Stimulated activated CD4-positive, alpha-beta T cell treated with anti-CD3 and anti-CD28 coated beads, Interleukin-12 subunit alpha, Interleukin-12 subunit beta, amount 100 ng/mL, for 48 hours (primary cell): ENCODE measurements at places on chromosomes 2 and 18.

DNA sequence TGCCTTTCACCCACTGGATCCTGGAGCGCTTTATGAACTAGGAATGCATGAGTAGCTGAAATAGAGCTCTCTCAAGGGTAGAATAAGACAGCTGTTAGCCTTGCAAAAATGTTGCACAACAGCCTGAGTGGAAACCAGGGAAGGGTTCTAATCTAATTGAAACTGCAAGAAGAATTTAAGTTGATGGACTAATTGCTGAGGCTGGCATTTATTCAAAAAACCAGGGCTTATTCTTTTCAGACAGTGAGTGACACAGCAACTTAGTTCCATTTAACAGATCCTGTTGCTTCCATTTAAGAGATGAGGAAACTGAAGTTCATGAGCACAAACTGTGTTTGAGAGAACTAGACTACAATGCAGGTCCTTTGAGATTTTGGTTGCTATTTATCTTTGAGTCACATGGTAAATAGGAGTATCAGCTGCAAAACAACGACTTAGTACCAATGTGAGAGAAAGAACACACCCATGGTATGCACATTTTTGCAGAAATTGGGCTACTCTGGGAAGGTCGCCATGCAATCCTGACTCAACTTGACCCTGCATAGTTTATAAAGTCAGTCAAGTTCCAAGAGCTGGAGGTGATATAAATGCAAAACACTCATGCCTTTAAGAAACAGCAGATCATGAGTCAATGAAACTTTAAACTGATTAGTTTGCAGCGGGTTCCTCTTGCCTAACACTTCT is 76.4 kb upstream of the PARD3B start:
- no peak for DNase-seq

DNA sequence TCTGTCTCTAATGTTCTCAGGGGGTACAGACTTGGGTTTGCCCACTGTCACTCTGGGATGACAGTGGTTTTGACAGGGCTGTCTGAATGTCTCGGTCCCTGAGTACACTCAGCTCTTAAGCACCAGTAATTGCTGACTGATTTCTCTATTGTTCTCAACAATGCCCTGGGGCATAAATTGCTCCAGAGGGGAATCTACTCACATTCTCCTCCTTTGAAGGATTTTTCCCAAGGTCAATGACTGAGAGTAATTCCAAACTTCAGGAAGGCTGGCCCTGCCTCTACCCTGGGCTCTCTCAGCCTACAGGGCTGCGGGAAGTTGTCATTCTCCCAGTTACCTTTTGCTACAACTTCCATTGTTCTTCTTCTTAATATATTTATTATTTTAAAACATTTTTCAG is 36.5 kb downstream of the MC2R start:
- DNase-seq: no peak

- no peak for DNase-seq
Measured at GRCh38 chr2:8172661-8173060, 509.2 kb upstream of the ID2 start.

DNA sequence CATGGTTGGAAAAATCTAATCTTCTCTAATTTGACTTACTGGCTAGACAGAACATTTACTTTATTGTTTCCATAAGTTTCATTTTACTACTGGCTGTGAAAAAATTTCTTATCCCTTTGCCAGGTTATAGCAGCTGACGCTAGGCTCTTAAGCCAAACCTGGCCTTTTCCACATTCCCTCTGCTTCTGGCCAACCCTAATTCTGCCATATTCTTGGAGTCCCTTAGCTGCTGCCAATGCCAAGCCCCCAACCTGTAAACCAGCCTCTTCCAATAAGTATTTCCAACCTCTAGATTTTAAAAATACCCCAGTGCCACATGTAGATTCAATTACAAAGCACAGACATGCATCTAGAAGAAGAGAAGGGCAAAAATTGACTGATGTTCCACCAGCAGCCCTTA is 452.3 kb upstream of the MEX3C start:
- DNase-seq: no peak

DNA sequence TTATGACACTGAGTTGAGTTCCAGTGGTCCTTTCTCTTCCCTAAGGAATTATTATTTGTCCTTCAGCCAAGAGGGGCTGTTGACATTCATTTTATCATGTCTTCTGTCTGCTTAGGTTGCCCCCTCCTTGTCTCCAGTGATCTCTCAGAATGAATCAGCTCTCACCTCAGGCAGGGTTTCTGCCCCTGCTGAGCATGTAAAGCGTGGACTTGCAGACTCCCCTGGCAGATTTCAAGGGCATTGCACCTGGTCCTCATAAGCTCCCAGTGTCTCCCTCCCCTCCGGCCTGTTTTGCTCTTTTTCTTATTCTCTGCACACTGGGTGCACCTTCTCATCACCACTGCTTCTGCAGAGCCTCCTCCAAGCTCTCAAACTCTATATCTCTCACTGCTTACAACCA is 188.4 kb downstream of the KCNS3 start:
- DNase-seq: no peak

DNA sequence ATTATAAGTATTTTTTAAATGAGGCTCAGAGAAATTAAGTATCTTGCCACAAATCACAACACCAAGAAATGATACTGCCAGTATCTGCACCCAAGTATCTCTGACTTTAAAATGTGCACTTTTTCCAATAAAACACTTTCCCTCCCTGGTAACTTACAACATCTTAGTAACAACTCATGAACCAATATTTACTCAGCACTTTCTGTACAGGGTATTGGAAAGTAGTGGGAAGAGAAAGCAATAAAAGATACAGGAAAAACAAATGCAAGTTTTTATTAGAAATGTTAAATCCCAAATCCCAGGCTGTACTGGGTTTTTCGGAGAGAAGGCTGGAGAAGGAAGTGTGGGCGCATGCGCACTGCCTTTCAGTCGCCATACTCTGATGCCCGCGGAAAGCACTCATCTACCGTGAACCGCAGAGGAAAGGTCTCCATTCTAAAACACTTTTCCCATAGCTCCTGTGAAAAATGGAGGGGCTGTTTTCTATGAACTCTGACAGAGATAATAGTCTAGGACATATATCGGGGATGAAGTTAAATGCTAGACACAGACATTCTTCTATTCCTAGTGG is 52.1 kb downstream of the L3MBTL4 start:
- no peak for DNase-seq

DNA sequence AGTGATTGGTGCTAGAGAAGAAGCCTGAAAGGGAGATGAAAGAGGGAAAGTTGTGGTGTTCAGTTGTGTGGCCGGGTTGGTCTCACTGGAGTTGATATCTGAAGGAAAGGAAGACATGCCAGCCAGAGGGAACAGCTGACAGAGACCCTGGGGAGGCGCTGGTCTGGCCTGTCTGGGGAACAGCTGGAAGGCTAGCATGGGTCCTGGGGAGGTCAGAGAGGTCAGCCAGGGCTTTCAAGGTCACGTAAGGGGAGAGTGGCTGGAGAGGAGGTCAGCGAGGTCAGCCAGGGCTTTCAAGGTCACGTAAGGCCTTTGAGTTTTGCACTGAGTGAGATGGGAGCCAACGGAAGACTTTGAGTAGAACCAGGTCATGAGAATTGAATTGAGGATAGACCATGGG is 11.0 kb downstream of the DYSF start:
- no peak for DNase-seq

DNA sequence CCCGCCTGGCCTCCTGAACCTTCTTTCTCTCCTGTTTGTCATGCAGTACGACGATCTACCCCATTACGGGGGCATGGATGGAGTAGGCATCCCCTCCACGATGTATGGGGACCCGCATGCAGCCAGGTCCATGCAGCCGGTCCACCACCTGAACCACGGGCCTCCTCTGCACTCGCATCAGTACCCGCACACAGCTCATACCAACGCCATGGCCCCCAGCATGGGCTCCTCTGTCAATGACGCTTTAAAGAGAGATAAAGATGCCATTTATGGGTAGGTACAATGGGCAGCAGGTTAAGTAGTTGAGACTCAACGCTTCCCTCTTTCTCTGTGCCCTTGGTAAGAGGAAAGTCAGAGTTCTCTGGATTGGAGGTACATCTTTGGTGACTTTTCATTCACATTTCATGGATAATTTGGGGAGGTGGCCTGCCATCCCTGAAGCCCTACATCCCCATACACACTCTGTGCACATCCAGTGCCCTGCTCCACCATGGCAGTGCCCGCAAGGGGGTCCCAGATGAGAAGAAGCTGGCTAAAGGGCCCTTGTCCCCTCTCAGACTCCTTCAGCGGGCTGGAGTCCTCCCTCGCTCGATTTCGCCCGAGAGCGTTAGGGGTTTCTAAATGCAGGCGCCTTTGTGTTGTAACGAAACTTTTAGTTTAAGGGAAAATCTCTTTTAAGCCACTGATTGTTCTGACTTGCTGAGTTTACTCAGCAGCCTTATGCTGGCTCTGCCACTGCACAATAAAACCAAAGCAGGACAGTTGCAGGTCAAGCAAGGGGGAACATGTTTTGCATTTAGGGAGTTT is 3.0 kb downstream of the MEIS1 start:
- no peak for DNase-seq

GRCh38 chr2:129907256-129907998 is 72.0 kb upstream of the RAB6C start:
- DNase-seq: no peak

GRCh38 chr2:182971820-182972547 is 66.3 kb downstream of the NCKAP1 start:
- DNase-seq: no peak

GRCh38 chr18:23032030-23032582 is 99.0 kb downstream of the RBBP8 start:
- DNase-seq: no peak

GRCh38 chr18:73093687-73094250 is 226.0 kb upstream of the NETO1 start:
- DNase-seq: no peak

- DNase-seq: no peak
Measured at GRCh38 chr2:141468761-141469160, 662.1 kb downstream of the LRP1B start.

- no peak for DNase-seq
Measured at GRCh38 chr2:85705680-85706039, 11.5 kb downstream of the GNLY start.

DNA sequence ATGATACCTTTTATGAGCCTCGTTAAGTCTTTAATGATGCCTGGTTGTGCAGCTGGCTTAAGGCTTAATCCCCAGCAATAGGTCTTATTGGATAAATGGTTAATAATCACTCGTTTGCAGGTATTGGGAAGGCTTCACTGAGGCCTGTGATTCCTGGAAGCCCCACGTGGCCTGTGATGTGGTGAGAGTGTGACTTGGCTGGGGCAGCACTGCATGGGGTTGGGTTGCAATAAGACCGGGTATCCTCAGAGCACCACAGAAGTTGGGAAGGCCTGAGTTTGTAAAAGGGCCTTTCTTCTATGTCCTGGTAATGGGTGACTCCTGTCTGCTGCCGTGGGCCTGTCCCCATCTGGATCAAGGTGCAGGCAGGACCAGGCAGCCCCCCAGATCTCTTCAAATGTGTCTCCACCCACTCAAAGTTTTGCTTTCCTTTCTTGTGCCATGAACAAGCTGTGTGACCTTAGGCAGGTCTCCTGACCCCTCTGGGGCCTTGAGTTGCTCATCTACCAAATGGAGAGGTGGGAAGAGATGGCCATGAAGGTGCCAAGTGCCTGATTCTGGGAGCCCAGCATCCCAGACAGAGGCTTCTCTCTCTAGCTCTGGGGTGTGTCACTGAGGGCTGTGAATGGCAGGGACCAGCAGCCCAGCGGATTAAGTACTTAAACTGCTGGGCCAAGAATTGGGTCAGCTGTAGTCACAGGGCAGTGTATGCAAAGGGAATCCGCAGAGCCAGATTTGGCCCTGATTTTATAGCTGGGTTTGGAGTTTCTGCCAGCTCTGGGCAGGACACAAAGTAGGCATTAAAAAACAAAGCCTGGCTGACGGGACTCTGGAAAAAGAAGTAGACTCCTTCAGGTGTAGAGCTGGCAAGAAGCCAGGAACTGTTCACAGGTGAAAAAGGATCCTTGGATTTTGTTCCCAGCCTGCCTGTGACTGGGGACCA is 24.4 kb downstream of the LBH start:
- no peak for DNase-seq

GRCh38 chr2:9375857-9376428 is 47.4 kb downstream of the ITGB1BP1 start:
- no peak for DNase-seq

DNA sequence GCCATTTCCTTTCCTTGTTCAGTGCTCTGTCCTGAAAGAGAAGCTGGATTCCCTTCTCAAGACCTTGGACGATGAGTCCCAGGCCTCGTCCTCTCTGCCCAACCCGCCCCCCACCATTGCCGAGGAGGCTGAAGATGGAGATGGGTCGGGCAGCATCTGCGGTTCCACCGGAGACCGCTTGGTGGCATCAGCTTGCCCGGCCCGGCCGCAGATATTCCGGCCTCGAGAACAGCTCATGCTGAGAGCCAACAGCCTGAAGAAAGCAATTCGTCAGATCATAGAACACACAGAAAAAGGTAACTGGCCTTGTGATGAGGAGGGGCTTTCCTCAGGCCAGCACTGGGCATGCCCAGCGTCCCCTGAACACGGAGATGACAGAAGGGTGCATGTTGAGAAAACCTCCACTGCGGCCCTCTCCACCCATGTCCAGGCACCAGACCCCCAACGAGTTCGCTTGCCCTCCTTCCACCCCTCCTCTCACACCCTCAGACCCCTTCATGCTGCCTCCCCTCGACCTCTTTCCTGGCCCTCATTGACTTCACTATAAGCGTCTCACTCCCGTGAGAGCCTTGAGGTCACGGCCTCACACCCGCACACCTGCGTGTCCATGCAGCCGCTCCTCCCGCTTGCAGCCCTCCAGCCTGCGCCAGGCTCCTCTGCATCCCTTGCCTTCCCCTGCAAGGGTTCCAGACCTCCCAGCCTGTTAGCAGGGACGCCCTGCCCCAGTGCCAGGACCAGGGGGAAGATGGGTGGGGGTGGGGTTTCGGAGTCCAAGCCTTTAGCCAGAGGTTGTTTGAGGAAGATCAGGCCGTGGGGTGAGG is 95.0 kb downstream of the DGKD start:
- DNase-seq: no peak

DNA sequence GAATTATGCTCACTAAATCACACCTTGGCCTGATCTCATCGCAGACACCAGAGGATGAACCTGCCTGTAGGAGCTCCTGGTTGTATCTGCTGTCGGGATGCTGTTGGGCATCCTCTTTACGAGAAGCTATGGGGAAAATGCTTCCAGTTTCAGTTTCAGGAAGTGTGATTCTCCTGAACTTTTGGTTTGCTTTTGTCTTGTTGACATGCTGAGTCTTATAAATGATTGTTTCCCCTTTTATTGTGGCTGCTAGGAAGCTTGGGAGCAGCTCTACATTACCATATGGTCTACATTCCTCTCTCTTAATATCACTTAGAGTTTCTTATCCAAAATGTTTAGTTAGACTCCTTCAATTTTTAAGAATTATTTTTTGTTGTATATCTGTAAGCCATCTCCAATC is 227.5 kb downstream of the MTX2 start:
- no peak for DNase-seq

GRCh38 chr2:187890690-187891089 is 336.5 kb upstream of the TFPI start:
- DNase-seq: no peak

GRCh38 chr18:48493434-48494230 is 45.2 kb upstream of the CTIF start:
- DNase-seq: no peak

- DNase-seq: no peak
Measured at GRCh38 chr2:168662651-168663208, 139.7 kb upstream of the NOSTRIN start.

GRCh38 chr18:76978616-76979015 is 154.0 kb downstream of the MBP start:
- no peak for DNase-seq
